HFFc6 (cell line): ENCODE measurements at places on chromosomes 1 and 21.

- DNase-seq = no peak
These were observed 4.6 kb upstream of the SMCP start for GRCh38 chr1:152873495-152873894.

GRCh38 chr1:183711741-183712361 lies 58.7 kb upstream of the APOBEC4 start:
- DNase-seq = peak; percentile 58

DNA sequence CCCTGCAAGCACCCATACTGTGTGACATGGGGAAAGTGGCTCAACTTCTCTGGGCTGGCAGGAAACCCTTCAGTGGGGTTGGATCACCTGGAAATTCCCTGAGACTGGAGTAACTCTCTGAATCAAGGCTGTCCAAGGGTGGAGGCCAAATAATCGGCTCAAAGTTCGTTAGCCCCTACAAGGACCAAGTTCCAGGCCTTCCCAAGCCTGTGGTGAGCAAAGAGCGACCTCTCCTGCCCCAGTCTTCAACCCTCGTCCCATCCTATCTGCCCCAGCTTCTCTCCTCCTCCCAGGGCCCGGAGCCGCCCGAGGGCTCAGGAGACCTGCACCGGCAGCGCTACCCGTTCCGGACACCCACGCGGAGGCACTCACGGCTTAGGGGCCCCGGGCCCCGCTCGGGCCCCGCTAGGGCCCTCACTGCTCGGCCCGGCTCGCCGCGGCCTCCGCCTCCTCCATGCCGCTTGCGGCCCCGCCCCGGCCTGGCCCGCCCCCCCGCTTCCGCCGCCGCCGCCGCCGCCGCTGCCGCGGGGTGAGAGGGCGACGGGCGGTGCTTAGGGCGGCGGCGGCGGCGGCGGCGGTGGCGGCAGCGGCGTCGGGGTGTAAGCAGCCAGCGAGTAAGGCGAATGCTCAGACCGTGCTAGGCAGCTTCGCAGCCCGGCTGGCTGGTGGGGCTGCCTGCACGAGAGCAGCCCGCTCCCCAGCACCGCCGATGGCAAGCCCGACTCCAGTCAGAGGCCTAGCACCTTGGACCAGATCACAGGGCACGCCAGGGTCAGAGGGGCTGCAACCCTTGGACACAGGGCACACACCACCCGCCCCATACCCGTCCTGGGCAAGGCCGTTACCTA lies at the start of gene POMGNT1:
Gene POMGNT1, minus strand, starts transcription at position 471 of the 848 bp plus-strand sequence. CDS start 613 bp downstream, outside the sequence.
- peak; percentile 44 for DNase-seq

- DNase-seq = no peak
These were observed 908 bp downstream of the S100A6 start for GRCh38 chr1:153534925-153535241.

DNA sequence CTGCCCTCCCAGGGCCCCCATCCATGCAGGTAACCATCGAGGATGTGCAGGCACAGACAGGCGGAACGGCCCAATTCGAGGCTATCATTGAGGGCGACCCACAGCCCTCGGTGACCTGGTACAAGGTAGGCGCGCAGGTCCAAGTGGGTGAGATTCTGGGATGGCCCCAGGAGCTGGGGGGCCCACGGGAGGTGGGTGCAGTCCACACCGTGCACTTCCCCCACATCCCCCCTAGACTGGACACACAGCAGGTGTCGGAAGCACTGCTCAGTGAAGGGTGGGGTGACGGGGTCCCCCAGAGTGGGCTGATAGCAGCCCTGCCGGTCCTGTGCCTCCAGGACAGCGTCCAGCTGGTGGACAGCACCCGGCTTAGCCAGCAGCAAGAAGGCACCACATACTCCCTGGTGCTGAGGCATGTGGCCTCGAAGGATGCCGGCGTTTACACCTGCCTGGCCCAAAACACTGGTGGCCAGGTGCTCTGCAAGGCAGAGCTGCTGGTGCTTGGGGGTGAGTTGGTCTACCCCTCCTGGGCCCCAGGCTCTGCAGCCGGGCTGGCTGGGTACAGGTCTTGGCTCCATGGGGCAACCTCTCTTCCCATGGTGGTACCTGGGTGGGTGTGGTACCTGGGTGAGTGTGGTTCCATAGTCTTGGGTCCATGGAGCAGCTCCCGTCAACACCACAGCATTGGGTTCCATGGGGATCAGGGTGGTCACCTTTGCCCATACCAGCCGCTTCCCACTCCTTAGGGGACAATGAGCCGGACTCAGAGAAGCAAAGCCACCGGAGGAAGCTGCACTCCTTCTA lies 40.4 kb downstream of the TRIM11 start:
- no peak for DNase-seq
